IMR-90 (cell line): ENCODE measurements at places on chromosomes 2 and 18. TPM values are rescaled to one million over a fixed set of nuclear protein-coding genes. Genes with fewer than 3 reads are reported as not detected.
A peak's percentile ranks its signal among the peaks of the same experiment; 100 is the strongest.

OTX1 gene
- polyA plus RNA-seq = 0.03 TPM in 1 of 2 replicates, not detected in the other

ARHGEF4 gene
- polyA plus RNA-seq = 5.0 and 6.5 TPM in 2 replicates

SLC23A3 gene
- polyA plus RNA-seq = 0.43 and 0.65 TPM in 2 replicates

SERPINB8 gene
- 14.8 and 16.7 TPM in 2 replicates for polyA plus RNA-seq

WNT10A gene
- polyA plus RNA-seq = not detected in 2 replicates

DCDC2C gene
- not detected in 2 replicates for polyA plus RNA-seq

ABCA12 gene
- not detected in 2 replicates for polyA plus RNA-seq

NAT8 gene
- not detected in 2 replicates for polyA plus RNA-seq

REEP1 gene
- polyA plus RNA-seq = 0.03 TPM in 1 of 2 replicates, not detected in the other

DNA sequence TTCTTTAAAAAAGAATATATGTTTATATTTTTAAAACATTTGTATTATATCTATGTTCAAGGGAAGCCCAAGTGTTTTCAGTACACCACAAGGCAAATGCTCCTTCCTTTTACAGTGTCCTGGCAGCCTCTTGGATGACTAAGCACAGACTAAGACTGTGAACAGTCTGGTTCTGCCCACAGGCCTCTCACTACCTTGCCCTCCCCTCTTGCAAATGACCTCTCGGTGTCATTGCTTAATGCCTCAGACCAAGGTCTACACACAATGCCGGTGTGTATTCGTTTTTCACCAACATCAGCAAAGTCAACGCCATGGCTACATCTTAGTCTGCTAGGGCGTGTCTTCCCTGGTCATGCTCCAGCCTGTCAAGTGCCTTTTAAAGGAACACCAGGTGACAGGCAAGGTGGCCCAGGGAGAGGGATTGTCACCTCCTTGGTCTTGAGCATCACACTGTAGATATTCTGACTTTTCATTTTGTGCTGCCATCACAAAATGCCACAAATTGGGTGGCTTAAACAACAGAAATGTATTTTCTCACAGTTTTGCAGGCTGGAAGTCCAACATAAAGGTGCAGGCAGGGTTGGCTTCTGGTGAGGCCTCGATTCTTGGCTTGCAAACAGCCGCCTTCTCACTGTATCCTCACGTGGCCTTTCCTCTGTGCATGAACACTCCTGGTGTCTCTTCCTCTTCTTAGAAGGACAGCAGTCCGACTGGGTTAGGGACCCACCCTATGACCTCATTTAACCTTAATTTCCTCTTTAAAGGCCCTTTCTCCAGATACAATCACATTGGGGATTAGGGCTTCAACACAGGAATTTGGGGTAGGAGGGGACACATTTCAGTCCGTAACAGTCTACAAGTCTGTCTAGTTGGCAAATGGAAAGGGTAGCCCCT is 266.5 kb downstream of the KLHL29 start:
- peak; percentile 92 for DNase-seq

- peak; percentile 80 for DNase-seq
These were observed 655 bp downstream of the ACTR3 start for GRCh38 chr2:113890253-113891235.

GRCh38 chr2:88738271-88738670 is 46.8 kb downstream of the RPIA start:
- DNase-seq = peak; percentile 55

- no peak for DNase-seq
These were observed 9.3 kb upstream of the CCBE1 start for GRCh38 chr18:59706499-59706898.

DNA sequence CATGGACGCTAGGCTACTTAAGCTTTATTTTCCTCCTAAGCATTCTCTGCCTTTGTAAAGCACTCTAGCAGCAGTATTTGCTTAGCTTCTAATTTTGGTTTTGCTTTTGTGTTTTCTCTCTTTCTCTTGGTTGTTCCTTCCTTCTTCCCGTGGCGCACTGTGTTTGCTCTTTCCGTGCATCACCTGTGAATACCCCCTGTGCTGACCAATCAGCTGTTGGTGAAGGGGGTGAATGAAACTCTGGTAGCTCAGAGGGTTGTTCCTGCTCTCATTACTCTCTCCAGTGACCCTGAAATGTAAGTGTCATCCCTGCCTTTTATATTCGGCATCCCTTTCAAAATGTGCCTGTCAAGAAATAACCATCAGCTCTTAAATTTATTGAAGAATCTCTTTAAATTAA is 45.5 kb upstream of the TNFRSF11A start:
- DNase-seq = no peak

DNA sequence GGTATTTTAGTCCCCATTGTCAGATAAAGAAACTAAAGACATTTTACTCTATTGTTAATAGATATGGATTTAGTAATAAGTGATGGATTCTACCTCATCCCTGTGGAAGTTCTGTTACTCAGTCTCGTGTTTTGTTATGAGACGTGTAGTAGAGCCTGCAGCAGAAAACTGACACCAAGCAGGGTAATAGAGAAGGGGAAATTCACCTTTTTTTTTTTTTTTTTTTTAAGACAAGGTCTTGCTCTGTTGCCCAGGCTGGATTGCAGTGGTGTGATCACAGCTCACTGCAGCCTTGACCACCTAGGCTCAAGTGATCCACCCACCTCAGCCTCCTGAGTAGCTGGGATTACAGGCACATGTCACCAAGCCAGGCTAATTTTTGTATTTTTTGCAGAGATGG is 164.5 kb downstream of the CERS6 start:
- DNase-seq = no peak

- no peak for DNase-seq
These were observed 46.5 kb downstream of the UNC50 start for GRCh38 chr2:98654699-98655495.

DNA sequence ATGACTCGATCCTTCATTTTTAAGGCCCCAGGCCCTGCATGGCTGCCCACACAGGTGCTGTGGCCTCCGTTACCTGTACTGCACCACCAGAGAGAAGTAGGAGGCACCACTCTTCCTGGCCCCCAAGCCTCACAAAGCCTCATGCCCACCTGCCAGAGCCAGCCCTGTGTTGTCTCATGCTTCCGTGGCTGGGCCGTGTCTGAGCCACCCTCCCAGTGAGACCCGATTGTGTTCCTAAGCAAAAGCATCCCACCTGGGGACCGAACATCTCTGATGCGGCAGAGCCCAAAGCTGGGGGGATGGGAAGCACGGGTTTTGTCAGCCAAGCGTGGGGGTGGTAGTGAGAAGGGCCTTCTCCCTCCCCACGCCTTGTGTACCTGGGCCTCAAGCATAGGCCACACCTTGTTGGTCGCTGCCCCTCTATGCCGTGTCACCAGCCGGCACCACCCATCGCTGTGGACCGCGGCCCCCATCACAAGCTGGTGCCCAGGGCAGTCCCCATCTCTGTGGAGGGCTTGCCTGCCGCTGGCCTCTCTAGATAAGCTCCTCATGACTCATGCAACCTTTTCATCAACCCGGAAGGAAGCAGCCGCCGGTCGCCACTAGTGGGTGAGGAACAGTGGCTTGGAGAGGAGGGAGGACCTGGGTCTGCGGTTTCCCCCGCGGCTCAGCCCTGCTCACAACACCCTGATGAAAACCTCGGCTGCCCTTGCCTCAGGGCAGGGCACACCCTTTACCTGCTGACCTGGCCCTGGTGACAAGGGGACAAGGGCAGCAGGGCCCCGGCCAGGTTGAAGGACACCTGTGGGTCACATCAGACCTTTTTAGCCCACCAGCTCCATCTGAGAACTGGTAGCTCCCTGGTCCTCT is 2.7 kb upstream of the RNPEPL1 start:
- peak; percentile 57 for DNase-seq

- no peak for DNase-seq
These were observed 536 bp upstream of the SLC25A12 start for GRCh38 chr2:171894612-171894947.

DNA sequence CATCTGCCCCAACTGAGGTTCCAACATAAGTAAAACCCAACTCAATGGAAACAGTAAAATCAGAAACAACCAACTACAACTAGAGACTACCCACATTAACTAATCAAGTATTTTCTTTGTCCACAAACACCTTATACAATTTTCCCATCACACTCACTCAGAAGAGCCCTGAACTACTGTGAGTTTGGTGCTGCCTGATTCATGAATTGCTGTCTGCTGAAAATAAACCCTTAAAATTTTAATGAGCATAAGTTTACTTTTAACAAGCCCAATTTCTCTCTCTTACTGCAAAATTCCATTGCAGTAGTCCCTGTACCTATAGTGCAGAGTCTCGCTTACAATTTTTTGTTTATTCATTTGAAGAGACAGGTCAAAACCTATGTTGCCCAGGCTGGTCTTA is 203.9 kb downstream of the NBAS start:
- DNase-seq = no peak

GRCh38 chr2:28355521-28356094 is 37.0 kb upstream of the FOSL2 start:
- DNase-seq = no peak

GRCh38 chr18:39799006-39799405 is 2156.0 kb upstream of the PIK3C3 start:
- no peak for DNase-seq

- peak; percentile 83 for DNase-seq
These were observed 102.3 kb upstream of the GULP1 start for GRCh38 chr2:188189356-188189755.

GRCh38 chr2:232567721-232568120 is 17.2 kb downstream of the EIF4E2 start:
- DNase-seq = no peak

- DNase-seq = peak; percentile 32
These were observed 15.8 kb upstream of the IER3IP1 start for GRCh38 chr18:47191961-47192360.

- no peak for DNase-seq
These were observed 83.2 kb upstream of the DTNB start for GRCh38 chr2:25756536-25756935.

GRCh38 chr2:54457323-54458023 is 1.3 kb downstream of the SPTBN1 start:
- DNase-seq = no peak

- no peak for DNase-seq
These were observed 248.4 kb downstream of the FHOD3 start for GRCh38 chr18:36545821-36546427.
